ENCODE measurements at places on chromosomes 16 and 17.
A peak's percentile ranks its signal among the peaks of the same experiment; 100 is the strongest.

- no peak for DNase-seq
Observed at GRCh38 chr16:53433509-53433908, 762 bp upstream of the RBL2 start.

GRCh38 chr16:24810951-24811843 is 34.6 kb upstream of the SLC5A11 start:
- DNase-seq = no peak

DNA sequence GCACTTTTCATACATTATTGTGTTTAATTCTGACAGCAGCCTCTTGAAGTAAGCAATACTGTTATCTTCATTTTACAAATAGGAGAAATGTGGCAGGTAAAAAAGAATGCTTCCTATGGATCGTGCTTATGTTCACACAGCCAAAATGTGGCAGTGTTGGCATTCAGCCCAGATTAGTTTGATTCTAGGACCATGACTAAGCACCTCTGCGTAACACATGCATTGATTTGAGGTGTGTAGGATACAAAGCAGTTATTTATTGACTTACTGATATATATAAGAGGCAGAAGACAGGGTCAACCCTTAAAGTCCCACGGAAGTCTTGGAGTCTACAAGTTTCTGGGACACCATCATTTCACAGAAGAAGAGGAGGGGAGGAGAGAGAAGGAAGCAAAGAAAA is 1144.4 kb upstream of the GOT2 start:
- peak; percentile 57 for DNase-seq

GRCh38 chr17:80008383-80008840 is 27.3 kb downstream of the TBC1D16 start:
- peak; percentile 73 for DNase-seq

DNA sequence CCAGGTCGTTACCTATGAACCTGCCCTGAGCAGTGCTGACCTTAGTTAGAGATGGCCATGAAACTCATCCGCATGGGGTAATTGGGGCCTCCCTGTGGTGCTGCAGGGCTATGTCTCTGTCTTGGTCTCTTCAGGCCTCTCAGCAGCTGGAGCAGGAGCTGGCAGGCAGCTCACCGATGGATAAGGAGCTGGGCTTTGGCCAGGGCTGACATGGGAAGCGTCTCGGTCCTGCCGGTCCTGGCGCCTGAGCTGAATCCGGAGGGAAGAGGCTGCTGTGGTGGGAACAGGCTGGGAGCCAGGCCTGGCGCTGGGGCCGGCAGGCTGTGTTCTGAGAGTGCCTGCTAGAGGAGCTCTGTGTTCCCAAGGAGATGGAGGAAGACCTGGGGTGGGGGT is 10.1 kb downstream of the IL32 start:
- DNase-seq = no peak

DNA sequence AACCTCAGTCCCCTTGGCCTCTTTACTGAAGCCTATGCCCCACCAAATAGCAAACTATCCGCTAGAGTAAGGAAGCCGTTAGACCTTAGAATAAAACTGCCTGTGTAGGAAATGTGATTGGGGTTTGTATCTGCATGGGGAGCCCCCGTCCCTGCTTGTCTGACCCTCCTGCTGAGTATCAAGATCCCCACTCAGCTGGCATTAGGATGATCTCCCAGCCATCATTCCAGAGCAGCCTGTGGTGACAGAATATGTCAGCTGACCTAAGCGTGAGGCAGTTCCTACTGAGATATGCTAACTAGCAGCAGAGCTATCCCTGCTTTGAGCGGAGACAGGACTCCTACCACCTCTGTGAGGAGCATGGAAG is 645 bp upstream of the GFOD2 start:
- peak; percentile 64 for DNase-seq

DNA sequence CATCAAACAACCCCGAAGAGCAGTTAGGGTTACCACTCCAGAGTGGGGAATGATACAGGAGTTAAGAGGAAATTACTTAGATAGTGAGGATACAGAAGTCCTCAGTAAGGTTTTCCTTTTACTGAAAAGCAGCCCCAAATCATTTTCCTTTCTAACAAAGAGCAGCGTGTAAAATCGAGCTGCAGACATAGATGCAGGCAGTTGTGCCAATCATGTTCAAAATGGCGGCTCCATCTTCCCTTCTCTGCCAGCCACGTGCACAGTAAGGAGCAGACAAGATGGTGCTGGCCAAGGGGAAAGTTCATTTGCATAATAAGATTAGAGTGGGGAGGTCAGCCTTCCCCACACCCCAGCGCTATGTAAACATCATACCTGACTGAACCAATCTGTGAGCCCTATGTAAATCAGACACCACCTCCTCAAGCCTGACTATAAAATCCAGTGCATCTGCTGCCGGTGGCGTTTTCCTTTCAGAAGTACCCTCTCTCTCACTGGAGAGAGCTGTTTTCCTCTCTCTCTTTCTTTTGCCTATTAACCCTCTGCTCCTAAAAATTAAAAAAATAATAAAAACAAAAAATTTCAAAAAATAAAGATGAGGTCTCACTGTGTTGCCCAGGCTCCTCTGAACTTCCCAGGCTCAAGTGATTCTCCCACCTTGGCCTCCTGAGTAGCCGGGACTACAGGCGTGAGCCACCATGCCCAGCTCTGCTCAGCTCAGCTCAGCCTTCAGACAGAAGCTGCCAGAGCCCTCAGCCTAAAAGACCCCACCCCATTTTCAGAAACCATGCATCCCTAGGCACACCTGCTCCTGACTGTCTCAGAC is 2.6 kb upstream of the SRL start:
- DNase-seq = no peak

GRCh38 chr16:77569406-77569805 is 134.6 kb upstream of the ADAMTS18 start:
- DNase-seq = no peak
